ENCODE measurements at places on chromosomes 2 and 18. TPM values are rescaled to one million over a fixed set of nuclear protein-coding genes. Genes with fewer than 3 reads are reported as not detected.

The ALPG gene
- not detected for total RNA-seq

The MAP2 gene
- 16.6 TPM for total RNA-seq

The MROH2A gene
- not detected for total RNA-seq

The STAT4 gene
- total RNA-seq = 14.7 TPM

The FSHR gene
- total RNA-seq = not detected

The PRKAG3 gene
- total RNA-seq = not detected

The ESPNL gene
- total RNA-seq = 0.22 TPM

The TMEM169 gene
- 0.57 TPM for total RNA-seq

The CNDP1 gene
- not detected for total RNA-seq

The CNGA3 gene
- not detected for total RNA-seq

The SULT1C2 gene
- total RNA-seq = 1.5 TPM

The CD8B2 gene
- total RNA-seq = not detected

The TMEM178A gene
- total RNA-seq = 3.3 TPM

The M1AP gene
- total RNA-seq = 2.6 TPM
